ENCODE measurements at places on chromosomes 5 and 9.

DNA sequence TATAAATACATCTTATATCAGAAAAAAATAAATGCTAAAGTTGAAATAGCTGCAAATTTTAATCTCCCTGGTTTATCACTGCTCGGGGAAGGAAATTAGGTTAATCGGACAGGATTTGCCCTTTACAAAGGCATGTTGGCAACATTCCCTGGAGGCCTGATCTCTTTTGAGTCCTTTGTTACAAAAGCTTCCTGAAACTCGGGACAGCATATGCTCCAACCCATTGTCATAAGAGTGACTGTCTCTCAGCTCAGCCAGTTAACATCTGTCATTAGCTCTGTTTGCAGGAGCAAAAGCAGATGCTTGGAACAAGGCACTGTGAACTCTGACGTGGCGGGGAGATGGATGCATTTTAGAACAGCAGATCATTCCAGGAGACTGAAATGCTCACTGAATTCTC is 80.6 kb downstream of the MYO10 start:
- DNase-seq: no peak

- no peak for DNase-seq
Observed at GRCh38 chr9:34606905-34607304, 5.0 kb downstream of the RPP25L start.

DNA sequence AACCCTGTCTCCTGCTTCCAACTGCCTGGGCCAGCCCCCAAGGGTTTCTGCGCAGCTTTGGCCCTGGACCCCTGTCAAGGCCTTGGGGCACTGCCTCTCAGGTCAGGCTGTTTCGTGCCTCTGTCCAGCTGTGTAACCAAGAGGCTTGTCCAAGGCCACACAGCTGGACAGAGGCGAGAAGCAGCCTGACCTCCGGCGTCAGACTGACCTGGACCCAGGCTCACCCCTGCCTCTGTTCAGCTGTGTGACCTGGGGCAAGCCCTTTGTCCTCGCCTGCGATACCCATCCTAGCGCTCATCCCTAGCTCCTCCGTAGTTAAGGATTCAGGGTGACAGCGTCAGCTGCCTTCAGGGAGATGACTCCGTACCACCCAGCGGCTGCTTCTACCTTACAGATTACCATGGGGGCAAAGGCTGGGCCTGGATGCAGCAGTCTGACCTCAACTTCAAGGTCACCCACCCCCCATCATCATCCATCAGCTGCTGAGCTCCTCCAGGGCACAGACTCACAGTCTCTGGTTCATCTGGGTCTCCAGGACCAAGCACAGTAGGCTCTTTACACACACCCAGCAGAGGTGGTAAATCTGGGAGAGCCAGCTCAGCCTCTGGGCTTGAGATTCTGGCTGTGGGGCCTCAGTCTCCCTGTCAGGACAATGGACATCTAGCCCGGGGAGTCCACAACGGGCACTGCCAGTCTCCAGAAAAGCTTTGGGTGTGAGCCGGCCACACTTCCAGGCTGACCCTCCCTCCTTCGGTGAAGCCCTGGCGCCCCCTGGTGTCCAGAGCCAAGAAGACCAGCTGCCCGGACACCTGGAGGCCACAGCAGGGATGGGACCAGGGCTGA is 7.9 kb downstream of the AK1 start:
- peak; percentile 98 for DNase-seq

DNA sequence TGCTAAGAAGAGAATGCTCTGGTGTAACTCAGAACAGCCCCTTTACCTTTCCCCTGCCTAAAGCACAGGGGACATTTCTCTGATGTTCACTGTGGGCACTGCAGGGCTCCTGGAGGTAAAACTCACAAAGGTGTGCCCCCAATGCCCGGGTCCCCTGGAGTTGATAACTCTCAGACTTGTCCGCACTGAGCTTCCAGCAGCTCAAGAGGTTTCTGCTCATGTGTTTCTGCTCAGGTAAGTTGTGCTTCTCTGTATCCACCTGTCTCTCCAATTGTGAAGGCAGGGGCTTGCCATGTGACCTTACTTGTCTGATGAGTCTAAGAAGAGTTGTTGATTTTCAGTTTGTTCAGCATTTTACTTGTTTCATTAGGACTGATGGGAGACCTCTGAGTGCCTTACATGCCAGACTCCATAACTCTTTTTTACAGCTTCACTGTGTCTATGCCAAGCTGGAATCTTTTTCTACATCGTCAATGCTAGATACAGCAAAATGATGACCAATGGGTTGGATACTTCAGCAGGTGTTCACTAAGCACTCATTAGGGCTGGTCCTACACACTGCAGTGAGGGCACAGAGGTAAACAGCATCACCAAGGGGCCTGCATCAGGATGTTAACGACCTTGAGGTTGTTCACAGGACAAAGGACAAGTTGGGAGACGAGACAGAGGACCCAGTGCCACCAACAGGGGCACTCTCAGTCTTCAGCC is 56.4 kb downstream of the MRPL36 start:
- DNase-seq: no peak

GRCh38 chr5:97726106-97726505 is 543.1 kb upstream of the RIOK2 start:
- no peak for DNase-seq

DNA sequence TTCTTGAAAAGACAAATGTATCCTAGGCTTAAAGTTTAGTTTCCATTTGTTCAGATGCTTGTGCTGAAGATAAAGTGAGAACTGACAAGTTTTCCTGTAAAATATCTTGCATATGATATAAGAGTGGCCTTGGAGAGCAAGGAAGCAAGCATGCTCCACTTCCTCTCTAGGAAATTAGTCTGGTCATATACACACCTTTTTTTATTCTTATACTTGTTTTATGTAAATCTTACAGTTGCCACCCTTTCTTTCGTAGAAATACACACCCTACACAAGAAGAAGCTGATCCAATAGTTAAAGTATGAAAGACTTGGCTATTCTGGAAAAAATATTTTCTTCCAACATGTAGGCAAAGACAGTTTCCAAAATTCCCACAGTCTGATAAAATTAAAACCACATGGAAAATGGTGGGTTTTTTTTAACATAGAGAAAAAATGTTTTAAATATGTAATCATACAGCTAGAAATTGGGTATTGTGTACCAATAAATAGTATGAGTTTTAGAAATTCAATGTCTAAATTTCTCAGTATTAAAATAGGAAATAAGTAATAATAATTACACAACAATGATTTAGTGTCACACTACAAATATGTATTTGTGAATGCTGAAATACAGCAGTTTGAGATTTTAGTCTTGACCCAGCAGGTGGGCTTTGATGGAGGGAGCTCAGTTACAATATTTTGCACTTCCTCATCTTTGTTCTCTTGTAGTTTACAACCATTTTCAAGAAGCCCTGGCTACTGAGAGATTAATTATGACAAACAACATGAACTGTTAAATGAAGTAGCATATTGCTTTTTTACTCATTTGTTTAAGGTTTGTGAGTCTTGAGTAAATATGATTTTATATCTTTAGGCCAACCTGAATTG is 185.7 kb upstream of the GNA14 start:
- DNase-seq: no peak

DNA sequence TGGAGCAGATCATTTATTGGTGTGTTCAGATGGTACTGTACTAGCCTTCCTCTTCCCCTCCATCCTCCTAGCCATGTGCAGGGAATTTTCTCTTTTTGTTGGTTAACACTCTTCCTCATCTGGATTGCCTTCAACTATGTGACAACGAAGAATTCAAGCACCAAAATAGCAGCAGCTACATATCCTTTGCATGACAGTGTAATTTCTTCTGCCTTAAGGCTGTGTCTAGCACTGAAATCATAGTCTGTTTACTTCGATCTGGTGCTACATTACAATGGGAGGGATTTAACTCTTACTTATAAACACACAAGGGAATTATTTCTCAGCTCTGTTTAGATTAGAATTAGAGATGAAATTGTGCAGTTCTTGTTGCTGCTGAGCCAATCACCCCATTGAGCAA is 260.4 kb downstream of the ARL15 start:
- DNase-seq: no peak

GRCh38 chr5:65120371-65120967 is 351.7 kb downstream of the CWC27 start:
- peak; percentile 29 for DNase-seq

DNA sequence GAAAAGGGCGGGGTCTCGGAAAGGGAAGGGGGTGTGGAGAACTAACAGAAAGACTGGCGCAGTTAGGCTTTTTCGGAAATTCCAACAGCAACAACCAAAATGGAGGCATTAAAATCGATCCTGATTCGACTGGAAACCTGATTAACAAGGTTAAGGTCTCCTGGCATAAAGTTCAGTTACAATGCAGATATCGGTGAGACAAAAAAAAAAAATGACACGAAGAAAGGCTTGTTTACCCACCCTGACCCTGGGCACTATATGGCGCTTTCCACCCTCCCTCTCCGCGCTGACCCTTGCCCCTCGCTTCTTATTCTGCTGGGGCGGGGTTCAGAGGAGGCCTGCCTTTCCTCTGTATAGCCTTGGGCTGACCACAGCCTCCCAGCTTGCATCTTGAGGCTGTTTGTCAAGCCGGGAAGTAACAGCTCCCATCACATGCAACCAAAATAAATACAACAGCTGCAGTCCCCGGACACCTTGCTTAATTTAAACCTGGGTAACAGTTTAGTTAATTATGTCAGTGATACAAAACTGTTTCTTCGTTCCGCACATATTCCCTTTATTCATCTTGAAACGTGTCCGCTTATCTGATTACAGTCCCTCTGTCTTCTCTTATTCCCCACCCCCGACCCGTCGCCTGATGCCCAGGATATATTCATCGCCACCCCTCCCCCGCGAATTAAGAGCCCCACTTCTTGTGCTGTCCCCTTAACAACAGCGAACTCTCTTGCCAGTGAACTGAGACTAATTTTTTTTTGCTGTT is 795 bp upstream of the PJA2 start:
- peak; percentile 60 for DNase-seq

DNA sequence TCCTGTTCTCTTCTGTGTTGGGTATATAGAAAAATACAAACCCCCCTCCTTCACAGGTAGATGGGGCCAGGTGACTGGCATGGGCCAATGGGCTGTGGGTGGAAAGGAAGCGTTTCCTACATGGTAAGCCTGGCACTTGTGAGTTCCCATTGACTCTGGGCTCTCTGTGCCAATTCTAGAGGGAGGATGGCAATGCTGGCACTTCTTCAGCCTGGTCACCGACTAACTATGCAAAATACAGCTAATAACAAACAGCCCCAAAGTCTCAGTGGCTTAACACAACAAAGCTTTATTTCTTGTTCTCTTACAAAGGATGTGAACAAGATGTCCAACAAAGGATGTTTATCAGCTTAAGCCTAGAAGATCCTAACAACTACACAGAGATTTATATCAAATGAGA is 258.1 kb downstream of the SYK start:
- DNase-seq: no peak

DNA sequence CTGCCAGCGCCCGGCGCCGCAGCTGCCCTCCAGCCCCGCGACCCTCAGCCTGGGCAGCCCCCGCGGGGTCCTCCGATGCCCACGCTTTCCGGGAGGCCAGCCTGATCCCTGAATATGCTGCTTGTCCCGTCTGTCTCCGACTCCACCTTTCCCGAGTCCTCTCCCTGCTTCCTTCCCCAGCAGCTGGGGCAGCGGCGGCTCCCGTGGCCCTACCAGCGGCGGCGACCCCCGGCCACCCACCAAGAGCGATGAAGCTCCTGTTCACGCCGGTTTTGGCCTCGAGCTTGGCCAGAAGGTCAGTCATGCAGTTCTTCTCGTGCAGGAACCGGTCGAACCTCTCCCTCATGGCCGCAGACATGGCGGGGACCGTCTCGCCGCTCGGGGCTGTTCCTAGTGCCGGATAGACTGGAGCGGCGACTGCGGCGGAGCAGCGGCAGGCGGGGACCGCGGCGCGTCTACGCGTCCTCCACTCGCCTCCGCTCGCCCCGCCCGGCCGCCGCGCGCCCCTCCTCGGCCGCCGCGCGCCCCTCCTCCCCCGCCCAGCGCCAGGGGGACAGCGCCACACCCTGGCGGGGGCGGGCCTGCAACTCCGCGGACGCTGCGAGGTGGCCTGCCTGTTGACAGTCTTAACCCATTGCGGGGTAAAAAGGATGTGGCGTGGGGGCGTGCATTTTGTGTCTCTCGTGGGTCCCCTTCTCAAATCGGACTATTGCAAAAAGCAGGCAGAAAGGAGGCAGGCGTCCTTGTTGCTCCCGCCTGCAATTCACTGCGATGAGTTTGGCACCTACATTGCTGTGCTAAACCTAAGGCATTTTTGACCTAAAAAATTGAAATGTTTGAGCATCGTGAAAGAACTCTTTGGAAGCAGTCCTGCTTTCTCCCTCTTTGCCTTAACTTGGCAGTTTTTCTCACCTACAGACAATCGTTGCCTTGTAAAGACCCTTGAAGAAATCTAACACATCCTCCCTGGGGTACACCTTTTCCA is at the start of gene REEP5:
TSS of gene REEP5 (minus strand) at position 395 of the 985 bp plus-strand sequence. CDS start at position 358, 37 bp downstream.
- peak; percentile 96 for DNase-seq

GRCh38 chr5:139738193-139739149 is 57.1 kb upstream of the PSD2 start:
- no peak for DNase-seq

- DNase-seq: no peak
Observed at GRCh38 chr5:122237906-122238305, 74.1 kb upstream of the SNCAIP start.

GRCh38 chr5:126402621-126403555 is 20.3 kb upstream of the GRAMD2B start:
- no peak for DNase-seq

GRCh38 chr9:92711844-92712243 is 41.9 kb upstream of the IPPK start:
- no peak for DNase-seq

DNA sequence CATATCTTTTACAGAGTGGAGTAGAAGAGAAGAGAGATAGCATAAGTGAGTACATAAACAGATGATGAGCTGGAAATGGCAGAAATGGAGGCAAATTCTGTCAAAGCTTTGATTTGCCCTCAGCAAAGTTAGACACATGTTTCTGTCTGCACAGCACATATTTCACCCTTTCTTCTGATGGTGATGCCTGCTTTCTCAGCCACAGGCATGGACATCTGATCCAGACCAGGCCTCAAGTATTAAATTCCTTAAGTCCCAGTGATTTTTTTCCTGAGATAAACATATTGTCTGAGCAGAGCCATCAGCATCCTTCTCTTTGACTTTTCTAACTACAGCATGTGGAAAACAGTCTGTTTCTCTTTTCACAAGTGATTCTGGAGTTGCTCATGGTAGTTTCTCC is 409.8 kb downstream of the MAN2A1 start:
- DNase-seq: no peak

DNA sequence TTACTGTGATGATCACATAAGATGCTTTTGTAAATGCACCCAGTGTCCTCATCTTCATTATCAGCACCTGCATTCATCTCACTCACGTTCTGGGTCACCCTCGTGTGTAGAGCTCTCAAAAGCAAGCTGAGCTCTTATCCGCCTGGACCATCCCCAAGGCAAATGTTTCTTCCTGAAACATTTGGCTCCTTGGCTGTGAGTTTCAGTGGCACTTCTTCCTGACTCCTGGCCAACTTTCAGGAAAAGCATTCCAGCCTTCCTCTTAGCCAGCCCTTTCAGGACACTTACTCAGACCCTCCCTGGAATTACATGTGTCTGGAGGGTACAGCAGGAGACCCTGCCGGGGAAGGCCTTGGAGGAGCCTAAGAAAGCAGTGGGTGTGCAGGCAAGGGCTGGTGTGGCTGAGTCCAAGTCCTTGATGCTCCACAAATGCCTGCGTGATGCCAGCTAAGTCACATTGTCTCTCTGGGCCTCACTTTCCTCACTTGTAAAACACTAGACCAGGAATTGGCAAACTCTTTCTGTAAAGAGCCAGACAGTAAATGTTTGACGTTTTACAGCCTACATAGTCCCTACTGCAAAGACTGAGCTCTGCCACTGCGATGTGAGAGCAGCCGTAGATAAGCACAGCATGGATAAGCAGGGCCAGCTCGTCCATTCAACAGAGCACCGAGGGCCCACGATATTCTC is 72.1 kb downstream of the PDE6A start:
- DNase-seq: no peak
